Smooth muscle cell of trachea (primary cell): ENCODE measurements at places on chromosomes 2 and 18. TPM values are rescaled to one million over a fixed set of nuclear protein-coding genes. Genes with fewer than 3 reads are reported as not detected.

RPRM gene
- total RNA-seq, result 0.15 TPM in 1 of 2 replicates, not detected in the other

CERS6 gene
- 11.6 and 15.9 TPM in 2 replicates for total RNA-seq

ARHGEF33 gene
- total RNA-seq, result 0.29 and 0.33 TPM in 2 replicates

ANKRD30B gene
- 0.15 and 0.50 TPM in 2 replicates for total RNA-seq

ASB18 gene
- total RNA-seq, result not detected in 2 replicates

PRSS56 gene
- total RNA-seq, result not detected in 2 replicates

ADCY3 gene
- 40.6 and 66.2 TPM in 2 replicates for total RNA-seq

UGT1A4 gene
- total RNA-seq, result not detected in 2 replicates

TXNDC2 gene
- under 0.01 TPM in 2 replicates for total RNA-seq
